ENCODE measurements at places on chromosomes 11 and 22.

DNA sequence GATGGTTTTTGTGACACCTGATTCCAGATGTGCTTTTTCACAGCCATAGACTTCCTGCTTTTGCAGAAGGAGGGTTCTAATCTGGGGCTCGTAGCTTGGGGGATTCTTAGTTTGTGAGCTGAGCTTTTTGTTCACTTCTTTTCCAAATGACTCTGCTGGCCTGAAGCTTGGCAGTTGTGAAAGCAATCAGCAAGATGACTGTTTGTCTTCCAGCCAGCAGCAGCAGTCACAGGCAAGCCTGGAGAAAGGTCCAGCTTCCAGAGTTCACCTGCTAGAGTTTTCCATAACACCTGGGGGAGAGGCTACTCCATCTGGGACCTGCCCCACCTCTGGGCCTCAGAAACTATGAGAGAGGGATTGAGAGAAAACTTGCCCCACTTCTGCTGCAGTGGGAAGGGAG lies 4.1 kb downstream of the MARK2 start:
- no peak for DNase-seq

DNA sequence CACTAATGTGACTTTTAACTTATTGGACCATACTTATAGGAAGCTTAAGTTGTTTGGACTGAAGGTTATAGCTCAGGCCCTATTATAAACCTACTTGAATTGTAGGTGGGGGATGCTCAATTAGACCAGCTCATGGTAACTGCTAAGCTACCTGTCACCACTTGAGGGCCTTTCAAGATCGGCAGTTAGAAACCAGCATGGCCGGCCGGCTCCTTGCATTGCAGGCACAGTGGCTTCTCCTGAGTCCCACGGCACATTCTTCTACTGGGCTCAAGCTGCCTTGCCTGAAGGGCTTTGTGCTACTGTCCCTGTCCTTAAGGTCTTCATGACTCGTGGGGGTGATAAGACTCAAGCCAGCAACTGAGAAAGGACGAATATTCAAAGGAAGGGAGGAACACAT lies 70.8 kb downstream of the TBC1D22A start:
- DNase-seq: peak; percentile 34

- no peak for DNase-seq
Measured at GRCh38 chr11:73192272-73192671, 25.8 kb upstream of the P2RY2 start.

GRCh38 chr11:72591785-72592502 lies 82.3 kb downstream of the PDE2A start:
- DNase-seq: no peak

GRCh38 chr11:13120691-13121090 lies 111.6 kb downstream of the RASSF10 start:
- peak; percentile 84 for DNase-seq

DNA sequence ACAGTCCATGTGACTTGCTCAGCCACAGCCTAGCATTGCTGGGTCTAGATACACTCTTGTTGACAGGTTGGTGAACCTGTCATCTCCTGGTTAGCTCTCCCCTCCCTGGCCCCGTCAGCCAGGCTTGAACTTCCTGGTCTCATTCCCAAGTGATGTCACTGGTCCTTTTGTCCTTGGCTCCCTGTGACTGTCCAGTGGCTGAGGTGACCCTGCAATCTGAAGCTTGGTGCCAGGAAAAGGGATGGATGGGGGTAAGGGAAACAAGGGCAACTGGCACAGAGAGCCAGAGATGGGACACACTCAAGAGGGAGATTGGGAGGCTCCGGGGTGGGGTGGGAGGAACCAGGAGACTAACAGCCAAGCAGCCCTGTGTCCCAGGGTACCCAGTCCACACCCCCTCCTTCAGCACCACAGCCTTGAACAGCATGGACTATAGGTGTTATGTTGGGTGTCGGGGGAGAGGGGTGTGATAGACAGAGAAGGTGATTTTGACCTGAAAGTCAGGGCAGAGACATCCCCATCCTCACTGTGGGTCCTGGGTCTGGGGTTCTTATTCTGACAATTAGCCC lies 63.8 kb upstream of the THY1 start:
- no peak for DNase-seq

- peak; percentile 69 for DNase-seq
Measured at GRCh38 chr22:23306438-23306921, 126.2 kb downstream of the BCR start.

GRCh38 chr11:92670308-92670890 lies 299.1 kb upstream of the MTNR1B start:
- peak; percentile 1 for DNase-seq

DNA sequence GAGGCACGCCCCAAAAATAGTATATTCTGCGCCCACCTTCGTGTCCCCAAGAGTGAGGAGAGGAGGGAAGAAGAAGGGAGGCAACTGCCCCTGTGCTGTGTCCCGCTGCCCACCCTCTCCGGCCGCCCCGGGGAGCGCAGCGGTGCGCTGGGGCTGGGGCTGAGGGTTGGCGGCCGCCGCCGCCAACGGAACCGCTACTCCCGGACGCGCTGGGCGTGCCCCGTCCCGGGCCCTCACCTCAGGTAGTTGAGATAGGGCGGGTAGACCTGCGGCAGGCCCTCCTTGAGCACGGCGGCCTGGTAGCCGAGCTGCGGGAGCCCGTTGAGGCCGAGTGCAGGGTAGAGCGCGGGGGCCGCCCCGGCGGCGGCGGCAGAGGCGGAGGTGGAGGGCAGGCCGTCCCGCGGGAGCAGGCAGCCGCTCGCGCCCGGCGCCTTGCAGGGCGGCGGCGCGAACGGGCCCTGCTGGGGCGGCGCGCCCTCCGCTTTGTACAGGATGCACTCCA lies 2.4 kb downstream of the PGR start:
- DNase-seq: no peak

DNA sequence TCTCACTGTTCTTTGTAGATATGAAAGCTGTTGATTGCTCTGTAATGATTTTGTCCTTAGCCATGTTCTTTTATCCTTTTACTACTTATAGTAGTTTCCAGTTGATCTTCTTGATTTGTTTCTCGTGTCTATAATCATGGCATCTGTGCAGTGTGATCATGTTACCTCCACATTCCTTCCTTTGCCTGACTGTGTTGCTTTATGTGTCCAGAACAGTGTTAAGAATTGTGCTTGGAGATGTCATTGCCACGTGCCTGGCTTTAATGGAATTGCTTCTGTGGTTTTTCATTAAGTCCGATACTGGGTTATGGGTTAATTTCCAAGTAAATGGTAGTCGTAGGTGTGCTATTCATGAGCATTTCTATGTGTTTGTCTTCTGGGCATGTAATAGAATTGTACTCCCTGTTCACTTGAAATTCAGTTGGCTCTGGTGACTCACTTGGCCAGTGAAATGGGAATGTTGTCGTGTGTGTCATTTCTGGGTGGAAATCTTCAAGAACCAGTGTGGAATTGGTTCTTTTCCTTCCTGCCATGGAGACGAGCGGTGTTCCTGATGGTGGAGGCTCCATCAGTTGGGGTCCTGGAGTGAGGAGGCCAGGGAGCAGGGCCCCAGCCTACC lies 6.8 kb downstream of the GTSE1 start:
- DNase-seq: peak; percentile 56

DNA sequence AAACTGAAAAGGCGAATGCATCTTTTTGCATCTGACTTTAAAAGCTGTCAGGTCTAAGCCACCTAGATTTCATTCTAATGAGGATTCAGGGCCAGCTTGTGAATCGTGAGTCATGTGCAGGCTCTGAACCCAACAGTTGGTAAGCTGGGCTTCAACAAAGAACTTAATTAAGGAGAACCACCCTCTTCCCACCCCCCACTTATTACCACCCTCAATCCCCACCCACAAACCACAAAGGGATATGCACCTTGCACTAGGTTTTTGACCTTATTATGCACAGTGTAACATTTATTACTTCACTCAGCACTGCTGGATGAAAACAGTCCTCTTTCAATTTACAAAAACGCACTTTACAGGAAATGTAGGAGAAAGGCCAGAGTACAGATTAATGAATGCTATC lies 94.1 kb upstream of the LIN7C start:
- DNase-seq: no peak

GRCh38 chr11:64877390-64878222 lies 815 bp downstream of the EHD1 start:
- DNase-seq: no peak

Data from EH (cell line).